COR-L47 (cell line): ENCODE measurements at places on chromosomes 1 and 21.

DNA sequence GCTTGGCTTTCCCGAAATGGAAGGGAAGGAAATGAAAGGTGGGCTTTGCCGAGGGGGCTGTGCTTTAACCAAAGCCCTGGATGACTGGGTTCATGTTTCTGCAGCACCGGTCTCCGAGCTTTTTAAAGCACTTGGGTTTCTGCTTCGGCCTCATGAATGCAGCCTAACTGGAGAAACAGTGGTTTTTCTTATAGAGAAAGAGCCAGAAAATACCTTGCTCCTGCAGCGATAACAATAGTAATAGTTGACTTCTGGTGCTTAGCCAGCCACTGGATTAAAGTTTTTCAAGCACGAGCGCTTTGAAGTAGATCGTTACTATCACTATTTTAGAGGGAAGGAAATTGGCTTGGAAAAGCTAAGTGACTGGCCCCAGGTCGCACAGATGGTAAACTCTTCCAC, 500 bp upstream of the DOCK7 start:
- no peak for DNase-seq

DNA sequence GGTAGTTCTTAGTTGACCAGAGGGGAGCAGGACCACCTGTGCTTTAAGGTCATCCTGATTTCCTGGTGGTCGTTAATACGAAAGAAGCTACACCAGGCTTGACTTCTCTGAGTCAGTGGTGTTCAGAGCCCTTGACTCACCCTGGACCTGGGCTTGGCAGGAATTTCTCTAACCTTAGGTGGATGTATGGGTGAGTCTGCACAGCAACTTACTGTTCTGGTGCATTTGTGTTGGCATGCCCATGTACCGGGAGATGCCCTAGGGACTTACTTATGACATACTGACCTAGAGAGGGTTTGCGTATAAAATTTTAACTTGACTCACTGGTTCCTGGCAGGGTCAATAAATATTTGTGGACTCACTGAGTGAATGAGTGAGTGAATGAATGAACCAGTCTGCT, 304.6 kb downstream of the DISC1 start:
- no peak for DNase-seq

DNA sequence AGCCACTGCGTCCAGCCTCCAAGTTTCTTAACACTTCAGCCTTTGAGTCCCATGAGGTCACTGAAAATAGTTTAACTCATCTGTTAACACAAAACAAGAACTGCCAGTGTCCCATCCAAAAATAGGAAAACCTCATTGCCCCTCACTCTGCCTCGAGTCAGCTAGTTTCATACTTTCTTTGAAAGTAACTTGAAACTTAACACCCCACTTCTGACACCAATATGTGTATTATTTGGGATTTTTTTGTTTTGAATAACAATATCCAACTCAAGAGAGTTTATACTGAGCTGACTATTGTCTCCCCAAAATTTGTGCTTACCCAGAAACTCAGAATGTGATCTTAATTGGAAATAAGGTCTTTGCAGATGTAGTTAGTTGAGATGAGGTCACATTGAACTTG, 16.9 kb upstream of the PIK3CD start:
- no peak for DNase-seq

DNA sequence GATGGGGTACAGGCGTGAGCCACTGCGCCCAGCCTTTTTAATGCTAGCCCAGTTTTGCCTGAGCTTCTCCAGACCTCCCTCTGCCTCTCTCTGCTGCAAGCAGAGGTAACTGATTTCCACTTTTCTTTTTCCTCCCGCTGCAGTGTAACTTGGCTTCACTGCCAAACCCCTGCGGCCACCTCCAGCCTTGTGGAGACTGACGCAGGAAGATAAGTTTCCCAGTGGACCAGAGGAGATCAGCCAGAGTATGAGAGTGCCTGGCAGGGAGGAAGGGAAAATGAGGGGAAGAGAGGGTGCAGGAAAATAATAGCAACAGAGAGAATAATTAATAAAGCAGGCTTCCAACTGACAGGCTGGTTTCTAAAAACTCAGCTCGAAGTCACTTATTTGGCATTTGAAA, 143.7 kb downstream of the PCNX2 start:
- DNase-seq: no peak

DNA sequence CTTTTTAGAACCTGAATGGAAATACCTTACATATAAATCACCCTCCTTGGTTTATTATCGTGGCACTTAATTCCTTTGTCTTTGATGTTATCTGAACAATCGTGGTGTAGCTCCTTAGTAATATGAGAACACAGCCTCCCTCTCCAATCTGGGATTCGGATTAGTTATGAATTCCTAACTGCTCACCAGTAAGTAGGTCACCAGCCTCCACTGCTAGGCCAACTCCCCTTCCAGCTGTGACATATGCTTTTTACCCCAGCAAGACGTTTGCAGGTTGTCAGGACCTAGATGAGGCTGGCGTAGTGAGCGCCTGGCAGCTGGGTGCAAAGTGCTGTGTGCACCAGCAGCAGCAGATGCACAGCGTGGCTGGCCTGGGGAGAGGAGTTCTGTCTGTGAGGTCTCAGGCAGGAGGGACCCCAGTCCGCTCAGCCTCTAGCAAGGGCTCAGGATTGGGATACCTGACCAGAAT, 38.2 kb downstream of the NTPCR start:
- DNase-seq: no peak

GRCh38 chr1:163295949-163296348, 25.8 kb upstream of the NUF2 start:
- no peak for DNase-seq

DNA sequence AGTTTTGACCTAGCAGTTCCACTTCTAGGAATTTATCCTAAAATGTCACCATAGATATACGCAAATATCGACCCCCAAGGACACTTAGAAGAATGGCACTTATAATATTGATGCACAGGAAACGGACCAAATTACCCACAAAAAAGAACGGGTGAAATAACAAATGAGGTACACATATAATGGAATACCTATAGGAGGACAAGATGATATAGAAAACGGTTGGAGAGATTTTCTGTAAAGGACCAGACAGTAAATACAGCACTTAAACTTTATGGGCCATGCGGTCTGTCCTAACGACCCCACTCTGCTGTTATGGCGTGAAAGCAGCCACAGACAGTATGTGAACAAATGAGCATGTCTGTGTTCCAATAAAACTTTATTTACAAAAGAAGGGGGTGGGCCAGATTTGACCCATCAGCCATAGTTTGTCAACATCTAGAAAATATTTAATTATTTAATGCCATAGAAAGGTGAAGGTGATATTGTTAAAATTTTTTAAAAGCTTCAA, 2.4 kb downstream of the TMPRSS3 start:
- no peak for DNase-seq

- DNase-seq: no peak
These were observed 23.7 kb downstream of the CAMK1G start for GRCh38 chr1:209607102-209607794.

GRCh38 chr21:38120984-38121855, 135.6 kb upstream of the KCNJ15 start:
- DNase-seq: no peak

GRCh38 chr1:9840176-9840575, 16.4 kb upstream of the CLSTN1 start:
- DNase-seq: peak; percentile 23

- DNase-seq: peak; percentile 2
These were observed 4.4 kb upstream of the ELF3 start for GRCh38 chr1:202005958-202006357.

GRCh38 chr1:1125945-1126344, 10.1 kb upstream of the C1orf159 start:
- no peak for DNase-seq

DNA sequence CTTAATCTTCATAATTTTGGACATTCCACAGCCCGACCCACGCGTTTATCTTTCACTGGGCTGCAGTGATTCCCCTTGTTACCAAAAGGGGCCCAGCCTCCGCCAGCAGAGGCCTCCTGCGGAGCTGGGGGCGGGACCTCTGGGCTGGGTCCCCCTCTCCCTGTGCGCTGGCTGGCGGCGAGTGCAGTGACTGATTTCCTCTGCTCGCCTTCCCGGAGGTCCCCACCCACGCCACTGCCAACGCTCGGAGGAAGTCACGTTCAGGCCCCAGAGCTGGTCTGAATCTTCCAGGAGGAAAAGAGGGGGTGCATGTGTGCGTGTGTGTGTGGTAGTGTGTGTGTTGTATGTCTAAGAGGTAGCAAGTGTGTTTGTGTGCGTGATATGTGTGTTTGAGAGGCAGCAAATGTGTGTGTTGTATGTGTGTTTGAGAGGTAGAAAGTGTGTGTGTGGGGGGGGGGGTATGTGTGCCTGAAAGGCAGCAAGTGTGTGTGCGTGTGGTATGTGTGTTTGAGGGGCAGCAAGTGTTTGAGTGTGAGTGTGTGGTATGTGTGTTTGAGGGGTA, 35.0 kb upstream of the JAK1 start:
- DNase-seq: no peak

DNA sequence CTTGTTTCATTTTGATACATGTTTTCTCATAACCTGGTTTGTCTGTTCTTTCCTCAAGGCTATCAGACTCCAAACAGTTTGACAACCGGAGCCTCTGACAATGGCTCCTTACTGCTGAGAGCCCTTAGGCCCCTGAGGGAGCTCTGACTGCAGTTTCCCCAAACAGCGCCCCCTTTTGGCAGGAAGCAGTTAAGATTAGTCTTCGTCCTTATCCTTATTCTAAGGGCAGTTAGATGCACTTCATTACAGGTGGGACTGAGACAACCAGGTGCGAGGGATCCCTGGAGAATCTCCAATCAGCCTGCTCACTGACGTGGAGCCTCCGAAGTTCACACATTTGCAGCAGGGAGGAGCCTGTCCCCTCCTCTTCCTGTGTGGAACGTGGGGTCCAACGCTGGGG, 393.1 kb downstream of the BRINP3 start:
- no peak for DNase-seq

- DNase-seq: no peak
These were observed 10.8 kb downstream of the CRABP2 start for GRCh38 chr1:156694690-156694962.

- no peak for DNase-seq
These were observed 116.0 kb downstream of the NOS1AP start for GRCh38 chr1:162185314-162186025.

DNA sequence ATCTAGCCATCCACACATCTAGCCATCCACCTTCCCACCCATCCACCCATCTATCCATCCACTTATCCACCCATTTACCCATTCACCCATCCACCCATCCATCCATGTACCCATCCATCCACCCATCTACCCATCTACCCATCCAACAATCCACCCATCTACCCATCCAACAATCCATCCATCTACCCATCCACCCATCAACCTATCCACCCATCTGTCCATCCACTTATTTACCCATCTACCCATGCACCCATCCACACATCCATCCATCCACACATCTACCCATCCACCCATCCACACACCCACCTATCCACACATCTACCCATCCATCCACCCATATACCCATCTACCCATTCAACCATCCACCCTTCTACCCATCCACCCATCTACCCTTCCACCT, 238.4 kb downstream of the DYRK1A start:
- DNase-seq: no peak

DNA sequence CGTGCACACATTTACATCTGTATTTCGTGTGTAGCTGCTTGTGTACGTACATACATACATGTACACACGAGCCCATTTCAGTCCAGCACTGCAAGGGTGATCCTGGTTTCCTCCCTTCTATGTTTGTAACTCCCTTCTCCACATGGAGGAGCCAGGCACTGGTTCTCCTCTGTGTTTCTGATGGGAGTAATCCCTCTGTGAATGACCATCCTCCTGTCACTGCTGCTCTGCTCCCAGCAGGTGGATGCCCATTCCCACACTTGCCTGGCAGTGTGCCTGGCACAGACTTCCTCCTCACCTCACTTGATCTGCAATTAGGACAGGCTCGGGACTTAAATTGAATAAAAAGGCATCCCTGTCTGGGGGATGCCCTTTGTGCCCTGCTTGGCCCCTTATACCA, 37.1 kb downstream of the TRAPPC10 start:
- DNase-seq: peak; percentile 15

DNA sequence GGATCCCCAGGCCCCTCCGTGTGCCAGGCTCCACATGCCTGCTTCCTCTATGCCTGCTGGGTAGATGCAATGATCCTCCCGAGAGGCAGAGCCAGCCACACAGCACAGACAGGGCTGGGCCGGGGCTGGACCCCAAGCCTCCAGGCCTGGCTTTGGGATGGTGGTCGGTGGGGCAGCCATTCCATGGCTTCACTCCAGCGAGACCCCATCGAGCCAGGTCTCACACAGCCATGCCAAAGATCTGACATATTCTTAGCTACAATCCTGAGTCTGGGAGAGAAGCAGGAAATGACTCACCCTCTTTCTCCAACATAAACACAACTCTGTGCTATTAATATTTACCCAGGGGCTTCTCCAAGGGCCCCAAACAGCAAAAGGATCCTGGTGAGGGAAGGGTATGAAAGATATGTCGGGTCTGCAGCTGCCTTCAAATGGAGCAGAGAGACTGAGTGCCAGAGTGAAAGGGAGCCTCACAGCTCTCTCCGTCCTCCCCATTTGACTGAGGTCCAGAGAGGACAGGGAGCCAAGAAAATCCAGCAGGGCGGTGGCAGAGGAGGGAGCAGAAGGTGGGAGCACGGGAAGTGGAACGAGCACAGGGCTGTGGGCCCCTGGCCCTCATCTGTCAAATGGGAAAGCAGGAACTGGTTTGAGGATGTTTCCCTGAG, 639.5 kb downstream of the MATN1 start:
- DNase-seq: no peak

GRCh38 chr1:63784489-63785390, 10.9 kb downstream of the ROR1 start:
- DNase-seq: no peak

DNA sequence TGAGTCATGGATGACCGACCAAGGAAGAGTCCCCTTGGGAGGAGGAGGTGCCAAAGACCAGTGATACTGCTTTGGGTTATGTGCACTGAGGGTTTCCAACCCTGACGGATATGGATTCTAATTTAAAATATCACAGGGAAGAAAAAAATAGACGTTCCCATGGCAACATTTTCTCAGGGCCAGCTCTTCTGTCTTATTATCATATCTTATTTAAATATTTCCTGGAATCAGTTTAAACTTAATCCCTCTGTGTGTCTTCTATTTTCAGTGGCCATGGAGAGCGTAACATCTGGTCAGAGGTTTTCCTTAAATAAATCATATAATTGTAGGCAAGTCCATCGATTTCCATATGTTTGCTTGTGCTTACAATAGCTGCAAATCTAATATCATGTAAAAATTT, 205.4 kb upstream of the FMN2 start:
- DNase-seq: no peak

- no peak for DNase-seq
These were observed 15.8 kb upstream of the COL6A2 start for GRCh38 chr21:46081862-46082712.

- DNase-seq: no peak
These were observed 1.4 kb downstream of the PPM1J start for GRCh38 chr1:112713466-112714312.

- DNase-seq: no peak
These were observed 45.7 kb upstream of the PLPPR4 start for GRCh38 chr1:99218572-99218971.

DNA sequence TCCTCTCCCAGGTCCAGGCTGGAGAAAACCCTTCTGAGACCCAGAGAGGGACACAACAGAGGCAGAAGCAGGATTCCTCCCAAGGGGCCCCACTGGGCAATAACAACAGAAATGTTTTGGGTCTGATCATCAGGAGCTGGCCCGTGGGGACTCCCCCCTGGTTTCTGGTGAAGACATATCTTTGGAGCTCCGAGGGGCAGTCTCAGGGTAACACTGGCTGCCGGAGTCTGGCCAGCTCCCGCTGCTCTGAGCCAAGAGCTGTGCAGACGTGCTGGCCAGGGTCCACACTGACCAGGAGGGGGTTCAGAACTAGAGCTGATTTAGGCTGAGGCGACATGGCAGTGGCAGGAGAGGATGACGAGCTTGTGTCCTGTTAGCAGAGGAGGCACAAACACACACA, 13.1 kb downstream of the ECE1 start:
- no peak for DNase-seq

- peak; percentile 11 for DNase-seq
These were observed 49.4 kb upstream of the DESI2 start for GRCh38 chr1:244603498-244603897.
